IMR-90 (cell line): ENCODE measurements at places on chromosomes 3 and 15. TPM values are rescaled to one million over a fixed set of nuclear protein-coding genes. Genes with fewer than 3 reads are reported as not detected.

The CAMK2N2 gene
- total RNA-seq: not detected in 2 replicates

The CELF6 gene
- total RNA-seq: not detected in 2 replicates

The SETD2 gene
- total RNA-seq: 20.1 and 30.3 TPM in 2 replicates

The SMCO1 gene
- not detected in 2 replicates for total RNA-seq

The CCDC9B gene
- total RNA-seq: 19.7 and 30.0 TPM in 2 replicates

The QRICH1 gene
- total RNA-seq: 62.7 and 72.2 TPM in 2 replicates

The TLR9 gene
- not detected in 2 replicates for total RNA-seq

The HIGD2B gene
- not detected in 2 replicates for total RNA-seq

The BFSP2 gene
- total RNA-seq: not detected in 2 replicates

The MAP2K1 gene
- total RNA-seq: 37.8 and 58.9 TPM in 2 replicates

DNA sequence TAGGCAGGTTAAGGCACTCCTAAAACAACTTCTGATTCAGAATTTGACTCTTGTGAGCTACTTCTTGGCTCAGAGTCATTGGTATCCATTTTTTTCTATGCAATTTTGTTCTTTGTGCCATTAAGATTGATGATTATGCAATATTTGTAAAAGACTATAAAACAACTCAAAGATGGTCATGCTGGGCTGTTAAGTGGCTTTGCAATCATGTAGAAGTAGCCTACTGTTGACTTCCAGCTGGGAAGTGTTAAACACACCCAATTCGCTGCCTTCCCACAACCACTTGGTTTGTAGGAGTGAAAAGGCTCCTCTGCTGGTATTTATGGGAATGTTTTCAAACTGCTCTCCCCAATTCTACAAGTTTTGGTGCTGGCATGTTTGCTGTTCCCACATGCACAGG, 74.7 kb upstream of the COL6A6 start:
- DNase-seq: no peak

DNA sequence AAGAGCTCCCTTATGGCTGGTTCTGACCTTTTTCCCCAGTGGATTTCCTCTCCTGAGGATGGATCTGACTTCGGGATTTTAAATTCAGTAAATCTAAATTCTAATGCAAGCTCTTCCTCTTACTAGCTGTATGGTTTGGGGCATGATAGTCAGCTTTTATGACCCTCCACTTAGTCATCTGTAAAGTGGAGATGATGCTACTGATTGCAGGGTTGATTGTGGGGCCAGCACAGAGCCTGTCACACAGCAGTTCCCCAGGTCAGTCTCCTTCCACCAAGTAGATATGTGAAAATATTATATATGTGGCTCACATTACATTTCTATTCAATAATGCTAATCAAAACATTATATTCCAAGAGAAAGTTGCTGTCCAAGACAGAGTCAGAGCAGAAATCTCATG, 141.3 kb upstream of the UBE2E1 start:
- DNase-seq: peak; percentile 56

DNA sequence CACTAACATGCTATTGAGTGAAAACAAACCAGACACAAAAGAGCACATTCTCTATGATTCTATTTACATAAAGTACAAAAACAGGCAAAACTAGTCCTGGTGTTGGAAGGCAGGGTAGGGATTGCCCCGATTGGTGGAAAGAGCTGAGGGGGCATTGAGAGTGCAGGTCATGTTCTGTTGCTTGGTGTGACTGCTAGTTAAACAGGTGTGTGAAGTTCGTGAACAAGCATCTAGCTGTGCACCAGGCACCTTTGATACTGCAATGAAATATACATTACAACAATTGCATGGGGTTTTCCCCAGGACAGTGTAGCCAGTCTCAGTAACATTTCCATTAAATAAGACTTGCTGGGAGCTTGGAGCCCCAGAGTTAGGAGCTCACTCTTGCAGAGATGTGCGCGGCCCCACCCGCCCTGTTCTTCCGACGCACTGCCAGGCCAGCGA, 26.3 kb upstream of the THRB start:
- no peak for DNase-seq

GRCh38 chr15:82309802-82310201, 39.5 kb downstream of the GOLGA6L10 start:
- DNase-seq: no peak

- DNase-seq: peak; percentile 4
Measured at GRCh38 chr3:166195808-166196207, 358.6 kb upstream of the BCHE start.

DNA sequence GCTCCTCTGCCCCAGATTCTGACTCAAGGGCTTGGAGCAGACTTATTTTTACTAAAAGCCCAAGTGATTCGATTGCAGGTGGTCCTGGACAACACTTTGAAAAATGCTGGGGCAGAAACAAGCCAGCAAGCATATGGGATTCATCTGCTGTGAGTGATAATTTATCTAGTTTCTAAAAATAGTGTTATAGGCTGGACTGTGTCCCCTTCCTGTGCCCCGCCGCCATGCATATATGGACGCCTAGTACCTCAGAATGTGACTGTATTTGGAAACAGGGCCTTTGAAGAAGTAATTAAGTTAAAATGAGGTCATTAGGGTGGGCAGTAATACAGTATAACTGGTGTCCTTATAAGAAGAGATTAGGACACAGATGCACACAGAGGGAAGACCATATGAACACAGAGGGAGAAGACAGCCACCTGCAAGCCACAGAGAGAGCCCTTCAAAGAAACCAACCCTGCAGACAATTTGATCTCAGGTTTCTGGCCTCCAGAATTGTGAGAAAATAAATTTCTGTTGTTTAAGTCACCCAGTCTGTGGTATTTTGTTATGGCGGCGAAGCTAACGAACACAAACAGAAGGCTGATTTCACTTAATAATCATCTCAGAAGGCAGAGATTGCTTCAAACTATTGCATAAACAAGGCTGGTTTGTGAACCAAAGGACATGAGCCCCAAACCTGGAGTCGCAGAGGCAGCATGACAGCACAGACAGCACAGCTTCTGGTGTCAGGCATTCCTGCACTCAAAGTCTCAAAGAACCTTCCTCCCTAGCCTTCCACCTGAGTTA, 59.1 kb downstream of the CCNL1 start:
- DNase-seq: peak; percentile 55

DNA sequence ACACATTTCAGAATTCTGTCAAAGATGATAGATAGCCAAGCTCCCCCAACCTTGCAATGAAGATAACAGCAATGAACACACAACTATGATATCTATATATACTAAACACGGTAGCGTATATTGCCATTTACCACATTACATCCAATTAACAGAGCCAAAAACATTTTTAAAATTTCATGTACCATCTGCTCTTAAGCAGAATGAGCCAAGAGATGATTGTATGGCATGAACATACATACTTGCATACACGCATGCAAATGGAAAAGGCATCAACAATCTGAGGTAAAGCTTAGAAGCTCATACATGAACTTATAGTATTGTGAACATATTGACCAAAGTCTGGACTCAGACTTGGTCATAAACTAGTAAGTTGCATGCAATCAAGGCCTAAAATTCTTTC, 712.9 kb upstream of the GOLIM4 start:
- DNase-seq: no peak

GRCh38 chr15:84034578-84035398, 200.8 kb upstream of the GOLGA6L4 start:
- no peak for DNase-seq

DNA sequence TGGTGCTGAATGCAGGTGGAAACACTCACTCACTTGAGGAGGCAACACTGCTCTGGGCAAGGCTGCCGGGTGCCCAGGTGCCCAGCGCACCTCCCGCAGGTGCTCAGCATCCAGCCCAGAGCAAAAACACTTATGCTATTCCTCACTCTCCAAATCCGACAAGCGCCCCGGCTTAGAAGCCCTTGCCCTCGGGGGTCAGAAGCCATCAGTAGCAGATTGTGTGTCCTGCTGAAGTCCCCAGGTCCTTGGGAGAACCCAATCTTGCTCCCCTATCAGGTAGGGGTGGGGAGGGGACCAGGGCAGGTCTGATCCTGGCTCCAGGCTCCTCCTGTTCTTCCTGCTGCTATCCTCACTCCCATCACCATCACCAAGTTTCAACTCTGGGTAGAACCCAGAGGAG, 46.7 kb downstream of the TLE3 start:
- no peak for DNase-seq

- DNase-seq: no peak
Measured at GRCh38 chr3:4504340-4505261, 11.5 kb downstream of the ITPR1 start.
